Left lung (tissue), 14 donors: ENCODE measurements at places on chromosomes 7 and 10. TPM values are rescaled to one million over a fixed set of nuclear protein-coding genes. Genes with fewer than 3 reads are reported as not detected.
A peak's percentile ranks its signal among the peaks of the same experiment; 100 is the strongest.

DNA sequence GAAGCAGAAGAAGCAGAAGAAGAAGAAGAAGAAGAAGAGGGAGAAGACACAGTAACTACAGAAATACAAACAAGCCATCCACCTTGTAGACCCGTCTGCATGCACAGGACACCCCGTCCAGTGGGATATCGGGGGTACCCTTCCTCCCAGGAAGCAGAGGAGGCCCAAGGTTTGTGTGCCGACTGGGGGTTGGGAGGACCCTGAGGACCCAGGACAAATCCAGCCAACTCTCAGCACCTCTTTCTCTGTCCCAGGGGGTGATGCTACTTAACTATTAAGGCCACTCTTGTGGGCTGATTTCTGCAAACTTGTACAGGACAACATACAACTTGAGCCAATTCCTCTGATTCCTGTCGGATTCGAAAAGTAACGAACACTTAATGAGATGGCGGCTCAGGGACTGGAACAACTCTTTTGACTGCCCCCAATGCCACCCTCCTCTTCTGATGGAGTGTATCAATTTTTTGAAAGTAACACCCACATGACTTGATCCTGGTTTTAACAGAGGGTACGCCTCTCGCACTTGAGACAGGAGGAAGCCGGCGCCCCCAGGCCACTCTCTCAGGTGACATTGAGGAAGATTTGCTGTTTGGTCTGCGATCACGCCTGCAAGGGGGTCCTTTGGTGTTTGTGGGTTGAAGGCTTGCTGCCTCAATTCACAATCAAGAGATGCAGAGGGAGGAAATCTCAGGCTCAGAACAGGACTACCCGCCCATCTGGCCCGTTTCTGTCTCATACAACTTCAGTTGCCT is 192.6 kb downstream of the TNS3 start:
- no peak overlapping the region for H3K27ac ChIP-seq
- peaks cover 76% of the 10 kb centered on the region for H3K36me3 ChIP-seq
- no peak overlapping the region for H3K4me3 ChIP-seq

GRCh38 chr7:1411414-1411813 is 47.9 kb downstream of the MICALL2 start:
- no peaks in the 10 kb centered on the region for H3K36me3 ChIP-seq
- peaks cover 6% of the 10 kb centered on the region for H3K4me1 ChIP-seq
- no peak overlapping the region for H3K4me3 ChIP-seq
- H3K27ac ChIP-seq: no peak overlapping the region
- no peaks in the 10 kb centered on the region for H3K27me3 ChIP-seq

- no peaks in the 10 kb centered on the region for H3K27me3 ChIP-seq
- no peaks in the 10 kb centered on the region for H3K4me1 ChIP-seq
- H3K27ac ChIP-seq: no peak overlapping the region
- H3K36me3 ChIP-seq: no peaks in the 10 kb centered on the region
- no peak overlapping the region for H3K4me3 ChIP-seq
Observed at GRCh38 chr7:16712916-16713315, 40.6 kb upstream of the TSPAN13 start.

DNA sequence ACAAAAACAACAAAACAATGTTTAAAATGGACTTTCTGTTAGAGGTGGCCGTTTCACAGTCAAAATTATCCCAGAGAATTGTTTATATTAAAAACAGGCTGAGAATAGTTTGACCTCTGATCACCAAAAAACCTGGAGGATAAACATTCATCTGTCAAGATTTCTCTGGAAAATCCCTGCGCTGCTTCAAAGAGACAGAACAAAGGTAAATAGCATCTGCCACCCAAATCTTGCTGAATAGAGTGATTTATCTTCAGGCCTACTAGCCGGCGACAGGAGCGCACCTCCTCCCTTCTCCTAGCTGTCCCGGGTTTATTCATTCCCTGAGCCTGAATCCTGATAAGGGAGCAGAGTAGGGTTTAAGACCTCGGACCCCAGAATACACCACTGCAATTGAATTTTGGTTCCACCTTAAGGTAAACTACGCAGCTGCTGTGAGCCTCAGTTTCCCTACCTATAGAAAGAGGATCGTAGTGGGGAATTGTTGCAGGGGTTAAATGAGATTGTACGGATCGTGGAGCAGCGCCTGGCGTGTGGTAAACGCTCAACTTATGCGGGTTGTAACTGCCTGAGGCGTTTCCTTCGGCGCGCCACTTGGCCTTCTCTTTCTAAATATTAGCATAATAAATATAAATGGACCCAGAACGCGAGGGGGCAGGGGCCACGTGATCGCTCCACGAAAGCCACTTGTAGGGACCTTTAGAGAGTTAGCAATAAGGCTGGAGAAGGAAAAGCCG is 498 bp upstream of the ST7 start:
- H3K4me3 ChIP-seq: peak overlapping the region; percentile 66
- no peaks in the 10 kb centered on the region for H3K27me3 ChIP-seq
- H3K4me1 ChIP-seq: peaks cover 39% of the 10 kb centered on the region
- DNase-seq: peak; percentile 81
- no peaks in the 10 kb centered on the region for H3K36me3 ChIP-seq

Gene TMEM196
- total RNA-seq: not detected

Gene NRP1
- 140 TPM for total RNA-seq

Gene SPDYE5
- total RNA-seq: not detected

DNA sequence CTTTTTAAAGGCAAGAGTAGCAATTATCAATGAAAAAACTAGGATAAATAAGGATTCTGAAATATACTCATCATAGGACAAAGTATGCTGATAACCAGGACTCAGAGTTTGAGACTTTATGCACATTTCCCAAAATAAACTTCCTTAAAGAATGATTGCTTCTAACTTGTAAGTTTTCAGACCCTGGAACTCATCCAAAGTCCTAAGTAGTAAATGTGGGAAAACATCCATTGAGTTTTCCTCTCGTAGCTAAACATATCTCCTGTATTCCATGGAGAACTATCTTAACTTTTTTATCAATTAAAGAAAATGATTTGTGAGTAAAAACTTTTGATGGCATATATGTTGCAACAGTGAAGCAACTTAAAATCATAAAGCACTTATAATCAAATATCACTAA is 285.2 kb upstream of the KLF6 start:
- no peak overlapping the region for H3K27ac ChIP-seq
- no peak overlapping the region for H3K4me3 ChIP-seq
- no peaks in the 10 kb centered on the region for H3K36me3 ChIP-seq
- peaks cover 14% of the 10 kb centered on the region for H3K4me1 ChIP-seq

Gene CHN2
- 5.5 TPM for total RNA-seq

Gene TRIM50
- 0.38 TPM for total RNA-seq

Gene CH25H
- 14.7 TPM for total RNA-seq

- H3K4me3 ChIP-seq: no peak overlapping the region
- H3K27me3 ChIP-seq: no peaks in the 10 kb centered on the region
- H3K36me3 ChIP-seq: no peaks in the 10 kb centered on the region
- no peaks in the 10 kb centered on the region for H3K4me1 ChIP-seq
- DNase-seq: no peak
- H3K27ac ChIP-seq: no peak overlapping the region
Observed at GRCh38 chr10:4385231-4385870, 440.7 kb upstream of the AKR1E2 start.

DNA sequence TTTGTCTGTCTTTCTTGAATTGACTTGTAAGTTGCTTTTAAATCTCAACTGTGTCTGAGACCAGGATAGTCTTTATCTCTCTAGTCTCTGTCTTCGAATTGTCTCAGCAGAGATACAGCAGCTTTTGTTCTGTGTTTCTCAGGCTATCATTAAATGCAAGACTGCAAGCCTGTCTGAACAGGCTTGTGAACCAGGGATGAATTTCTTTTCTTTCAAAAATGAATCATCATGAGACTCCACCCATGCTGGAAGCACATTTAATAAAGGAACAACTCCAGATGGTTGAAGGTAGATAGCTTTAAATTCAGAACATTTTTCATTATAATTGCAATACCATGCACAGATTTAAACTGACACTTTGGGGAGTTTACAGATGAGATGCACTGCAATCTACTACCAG is 155.9 kb downstream of the SEC23IP start:
- H3K4me1 ChIP-seq: no peaks in the 10 kb centered on the region
- H3K4me3 ChIP-seq: no peak overlapping the region
- no peaks in the 10 kb centered on the region for H3K36me3 ChIP-seq
- no peak overlapping the region for H3K27ac ChIP-seq
- H3K27me3 ChIP-seq: no peaks in the 10 kb centered on the region

DNA sequence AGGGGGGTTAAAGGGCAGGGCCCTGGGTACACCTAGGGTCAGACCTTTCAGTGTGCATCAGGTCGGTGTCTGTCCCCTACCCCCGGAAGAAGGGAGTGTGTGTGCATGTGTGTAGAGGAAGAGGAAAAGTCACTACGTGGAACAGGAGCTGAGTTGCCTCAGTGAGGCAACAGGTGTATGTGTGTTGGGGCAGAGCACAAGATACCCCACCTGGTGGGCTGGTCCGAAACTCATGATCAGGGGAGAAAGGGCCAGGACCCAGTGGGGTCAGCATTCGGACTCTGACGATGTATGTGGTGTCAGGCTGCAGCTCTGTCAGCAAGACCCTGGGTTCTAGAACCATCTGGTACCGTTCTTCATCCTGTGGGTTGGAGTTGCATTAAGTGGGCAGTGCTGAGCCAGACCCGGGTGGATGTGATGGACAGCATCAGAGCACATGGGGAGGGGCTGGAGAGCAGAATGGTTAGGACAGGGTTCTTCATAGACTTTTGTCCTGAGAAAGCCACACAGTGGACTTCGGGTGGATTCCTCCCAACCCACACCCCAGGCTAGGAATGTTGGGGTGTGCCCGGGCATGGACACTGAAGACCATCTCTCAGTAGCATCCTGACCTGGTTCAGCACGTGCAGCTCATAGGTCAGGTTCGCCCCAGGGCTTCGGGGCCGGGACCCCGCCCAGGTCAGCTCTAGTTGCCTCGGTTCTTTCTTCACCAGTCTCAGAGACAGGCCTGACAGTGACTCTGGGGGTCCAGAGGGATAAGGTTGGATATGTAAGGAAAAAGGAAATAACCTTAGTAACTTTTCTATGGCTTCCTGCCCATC is 10.7 kb downstream of the EPHA1 start:
- no peak overlapping the region for H3K4me3 ChIP-seq
- peaks cover 26% of the 10 kb centered on the region for H3K36me3 ChIP-seq
- DNase-seq: no peak
- no peak overlapping the region for H3K27ac ChIP-seq
- H3K27me3 ChIP-seq: no peaks in the 10 kb centered on the region

GRCh38 chr7:22697876-22698606 is 29.0 kb upstream of the IL6 start:
- no peak overlapping the region for H3K4me3 ChIP-seq
- no peaks in the 10 kb centered on the region for H3K36me3 ChIP-seq
- peaks cover 27% of the 10 kb centered on the region for H3K4me1 ChIP-seq
- no peak overlapping the region for H3K27ac ChIP-seq
- no peaks in the 10 kb centered on the region for H3K27me3 ChIP-seq

DNA sequence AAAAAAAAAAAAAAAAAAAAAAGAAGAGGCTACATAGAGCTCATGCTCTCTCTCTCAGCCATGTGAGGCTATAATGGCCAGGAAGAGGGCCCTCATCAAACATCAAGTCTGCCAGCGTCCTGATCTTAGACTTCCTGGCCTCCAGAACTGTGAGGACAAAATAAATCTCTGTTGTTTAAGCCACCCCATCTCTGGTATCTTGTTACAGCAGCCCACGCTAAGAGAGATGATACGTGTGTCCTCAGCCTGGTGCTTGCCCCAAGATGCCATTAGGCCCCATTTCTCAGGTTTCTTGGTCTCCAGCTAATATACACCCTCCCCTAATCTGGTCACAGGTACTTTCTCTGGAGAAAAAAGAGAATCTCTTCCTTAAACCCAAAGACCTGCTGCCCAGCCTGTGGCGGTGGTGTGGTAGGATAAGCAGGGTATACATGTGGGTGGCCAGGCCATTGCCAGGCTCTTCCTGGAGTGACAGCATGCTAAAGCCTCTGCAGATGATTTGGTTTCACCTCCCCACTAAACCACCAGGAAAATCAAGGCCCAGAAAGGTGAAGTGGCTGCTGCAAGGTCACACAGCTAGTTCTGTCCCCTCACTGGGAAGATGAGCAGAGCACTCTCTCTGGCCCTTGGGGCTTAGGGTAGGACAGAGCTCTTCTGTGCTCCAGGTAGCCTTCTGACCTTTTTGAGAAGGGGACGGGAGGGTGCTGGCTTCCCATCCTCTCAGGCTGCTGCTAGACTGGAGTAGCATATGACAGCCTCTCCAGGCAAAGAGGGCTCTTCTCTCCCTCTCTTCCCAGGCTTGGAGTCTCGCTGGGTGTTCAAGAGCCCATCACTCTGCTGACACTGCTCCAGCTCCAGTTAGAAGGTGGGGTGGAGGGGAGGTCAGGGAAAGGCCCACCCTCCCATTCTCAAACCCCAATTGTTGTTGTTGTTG is 5.2 kb downstream of the SPOCK2 start:
- no peak overlapping the region for H3K27ac ChIP-seq
- H3K27me3 ChIP-seq: peaks cover 11% of the 10 kb centered on the region
- DNase-seq: no peak
- H3K36me3 ChIP-seq: no peaks in the 10 kb centered on the region
